Glomerular endothelial cell (primary cell): ENCODE measurements at places on chromosomes 1 and 21. TPM values are rescaled to one million over a fixed set of nuclear protein-coding genes. Genes with fewer than 3 reads are reported as not detected.

DEDD gene
- total RNA-seq = 35.5 and 43.8 TPM in 2 replicates

RASAL2 gene
- total RNA-seq = 30.2 and 35.9 TPM in 2 replicates

B4GALT3 gene
- 38.4 and 43.5 TPM in 2 replicates for total RNA-seq

DNA sequence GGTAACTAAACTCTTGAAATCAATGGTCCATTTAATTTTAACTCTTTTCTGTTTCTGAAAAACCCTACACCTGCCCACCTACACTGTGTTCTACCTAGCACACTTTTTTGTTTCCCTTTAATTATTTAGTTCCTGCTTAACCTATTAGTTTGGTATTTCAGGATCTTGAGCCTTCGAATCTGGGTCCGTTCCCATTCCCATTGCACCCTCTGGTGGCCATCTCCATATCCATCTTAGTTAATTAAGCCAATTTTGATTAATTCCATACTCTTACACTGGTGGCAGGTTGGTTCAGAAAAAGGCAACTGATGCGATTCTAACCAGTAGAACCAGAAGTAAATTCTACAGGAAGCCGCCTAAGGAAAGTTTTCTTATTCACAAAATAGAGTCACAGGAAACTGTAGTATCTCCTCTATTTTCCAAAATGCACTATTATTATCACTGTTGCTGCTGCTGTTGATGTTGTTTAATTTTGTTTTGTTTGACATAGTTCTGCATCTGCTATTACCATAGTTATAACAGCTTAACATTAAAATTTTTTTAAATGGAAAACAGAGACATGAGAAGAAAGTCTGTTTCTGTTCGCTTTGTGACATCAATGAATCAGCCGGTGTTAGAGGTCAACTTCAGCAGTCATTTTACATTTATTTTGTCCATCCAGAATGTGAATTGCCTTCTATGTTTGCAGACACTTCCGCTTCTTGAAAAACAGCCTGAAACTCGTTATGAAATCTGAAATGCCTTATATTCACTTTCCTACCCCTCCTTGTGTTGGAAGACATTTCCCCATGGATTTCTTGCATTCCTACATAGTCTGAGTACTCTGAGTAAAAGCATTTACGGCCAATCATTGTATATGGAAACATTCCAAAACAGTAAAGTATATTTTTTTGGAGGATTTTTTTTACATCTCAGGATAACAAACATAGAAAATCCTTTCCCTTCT, 115.5 kb upstream of the NCAM2 start:
- DNase-seq = no peak

GRCh38 chr21:23686737-23687523, 1920.4 kb downstream of the MRPL39 start:
- no peak for DNase-seq

DNA sequence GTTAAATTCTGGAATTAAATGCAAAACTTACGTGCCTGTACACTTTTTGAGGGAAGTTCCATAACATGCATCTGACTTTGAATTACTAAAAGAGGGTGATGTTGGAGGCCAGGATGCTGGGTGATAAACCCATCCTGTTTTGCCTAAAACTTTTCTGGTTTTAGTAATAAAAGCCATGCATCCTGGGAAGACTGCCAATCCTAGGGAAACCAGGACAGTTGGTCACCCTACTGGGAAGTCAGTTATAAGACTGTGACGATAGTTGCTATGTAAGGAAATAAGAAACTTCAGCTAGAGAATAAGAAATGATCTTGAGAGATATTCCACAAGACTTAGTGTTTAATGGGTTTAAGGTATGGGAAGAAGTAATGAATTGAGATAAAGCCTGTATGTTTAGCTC, 336.6 kb upstream of the LYPLAL1 start:
- DNase-seq = no peak

DNA sequence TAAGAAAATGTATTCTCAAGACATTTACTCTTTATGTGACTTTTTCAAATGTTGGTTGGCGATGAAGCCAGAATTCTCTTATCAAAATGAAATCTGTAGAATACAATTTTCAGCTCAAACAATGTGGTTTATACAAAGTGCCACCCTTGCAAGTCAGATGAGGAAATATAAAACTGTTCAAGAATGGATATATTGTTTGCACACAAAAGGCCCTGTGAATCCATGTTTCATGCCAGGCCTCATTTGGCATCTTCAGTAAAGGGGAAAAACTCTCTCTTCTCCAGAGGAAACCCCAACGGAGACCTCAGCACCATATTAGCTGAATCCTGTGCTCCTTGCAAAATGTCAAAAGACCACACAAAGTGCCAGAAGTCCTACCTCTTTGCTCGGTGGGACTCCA, 310.4 kb downstream of the RRAGC start:
- no peak for DNase-seq

DNA sequence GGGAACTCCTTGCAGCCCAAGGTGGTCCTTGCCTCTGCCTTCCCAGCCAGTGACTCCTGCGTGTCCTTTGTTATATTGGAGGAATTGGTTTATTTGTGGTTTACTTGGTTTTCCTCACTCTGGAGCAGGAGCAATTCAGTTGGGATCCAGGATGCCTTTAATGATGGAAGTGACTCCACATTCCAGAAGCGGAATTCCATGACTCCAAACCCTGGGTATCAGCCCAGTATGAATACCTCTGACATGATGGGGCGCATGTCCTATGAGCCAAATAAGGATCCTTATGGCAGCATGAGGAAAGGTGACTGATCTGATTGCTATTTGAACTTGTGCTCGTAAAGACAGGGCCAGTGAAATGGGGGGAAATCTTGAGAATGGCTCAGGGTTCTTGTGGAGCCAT, 15.1 kb upstream of the PIGV start:
- no peak for DNase-seq
